CD8-positive, alpha-beta T cell (primary cell): ENCODE measurements at places on chromosomes 3 and 15. TPM values are rescaled to one million over a fixed set of nuclear protein-coding genes. Genes with fewer than 3 reads are reported as not detected.

DNA sequence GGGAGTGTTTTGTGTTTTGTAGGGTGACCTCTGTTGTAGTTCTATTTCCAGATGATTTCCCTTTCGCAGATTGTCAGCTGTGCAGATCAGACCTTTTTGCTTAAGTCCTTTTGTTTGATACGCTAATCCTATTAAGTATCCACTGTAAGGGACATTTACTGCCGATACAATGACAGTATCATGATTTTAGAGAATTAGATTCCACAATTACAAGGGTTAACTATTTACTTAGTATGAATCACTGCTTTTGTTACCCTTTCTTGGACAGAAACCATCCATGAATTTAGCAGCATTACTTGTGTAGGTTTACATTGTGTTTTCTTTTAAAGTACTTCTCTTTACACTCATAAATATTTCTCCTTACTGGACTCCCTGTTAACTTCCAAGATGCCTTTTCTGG lies 31.4 kb downstream of the ZNF662 start:
- DNase-seq: no peak

DNA sequence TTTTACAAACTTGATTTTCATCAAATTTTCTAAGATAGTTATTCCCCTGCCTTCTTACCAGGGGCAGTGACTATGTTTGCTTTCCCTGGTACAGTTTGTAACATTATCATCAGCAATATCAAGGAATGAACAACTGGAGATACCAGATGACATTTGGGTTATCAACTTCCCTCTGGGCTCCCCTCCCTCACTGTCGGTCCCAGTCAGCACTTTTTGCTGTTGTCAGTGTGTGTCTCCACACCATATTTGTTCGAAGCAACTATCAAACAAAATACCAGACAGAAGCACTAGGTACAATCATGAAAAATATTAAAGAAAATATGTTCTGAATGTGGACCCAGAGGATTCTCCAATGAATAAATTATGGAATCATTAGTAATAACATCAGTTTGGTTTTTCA lies 75.3 kb downstream of the PLOD2 start:
- no peak for DNase-seq

- DNase-seq: no peak
Measured at GRCh38 chr3:110933821-110934426, 137.7 kb upstream of the NECTIN3 start.

DNA sequence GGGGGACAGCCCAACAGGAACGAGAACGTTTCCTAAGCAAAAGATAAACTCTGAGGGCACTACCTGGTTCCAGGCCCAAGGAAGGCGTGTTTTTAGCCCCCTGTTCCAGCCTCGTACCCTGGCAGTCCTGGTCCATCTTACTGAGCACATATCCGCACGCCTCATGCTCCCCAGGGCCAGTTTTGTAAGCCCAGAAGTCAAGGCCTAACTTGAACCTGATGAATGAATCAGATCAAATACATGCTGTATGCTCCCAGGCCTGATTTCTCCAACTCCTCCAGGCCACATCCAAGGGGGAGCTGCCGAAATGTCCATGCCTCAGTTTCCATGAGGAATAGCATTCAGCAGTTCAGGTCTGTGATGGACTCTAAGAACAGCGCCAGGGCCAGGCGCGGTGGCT lies 14.3 kb upstream of the DOCK3 start:
- no peak for DNase-seq

GRCh38 chr3:60754617-60755016 lies 496.6 kb downstream of the FHIT start:
- DNase-seq: no peak

DNA sequence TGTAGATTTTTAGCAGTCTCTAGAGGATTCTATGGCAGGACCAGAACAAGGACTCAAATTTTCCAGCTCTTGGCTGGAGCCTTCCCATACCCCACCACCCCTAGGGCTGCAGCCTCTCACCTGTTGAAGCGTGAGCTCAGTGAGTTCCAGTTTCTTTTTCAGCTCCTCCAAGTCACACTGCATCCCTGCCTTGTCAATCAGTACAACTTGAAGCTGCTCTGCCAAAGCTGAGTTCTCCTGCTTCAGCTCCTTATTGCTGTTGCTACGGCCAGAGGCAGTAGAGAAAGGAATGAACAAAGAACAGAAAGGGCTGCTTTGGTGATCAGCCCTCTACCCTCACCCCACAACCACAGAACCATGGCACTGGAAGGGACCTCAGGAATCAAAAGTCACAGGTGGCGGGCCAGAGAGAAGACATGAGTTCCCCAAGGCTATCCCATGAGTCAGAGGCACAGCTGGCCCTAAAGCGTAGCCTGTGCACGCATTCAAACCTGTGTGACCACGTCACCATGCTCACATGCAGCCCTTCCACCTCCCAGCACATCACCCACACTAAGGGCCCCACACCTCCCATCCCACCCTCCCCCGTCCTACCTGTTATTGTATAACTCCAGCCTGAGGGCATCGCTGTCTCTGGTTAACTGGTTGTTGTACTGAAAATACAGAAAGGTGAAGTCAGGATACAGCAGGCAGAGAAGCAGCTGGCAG lies 83.3 kb upstream of the C2CD4B start:
- DNase-seq: no peak

- no peak for DNase-seq
Measured at GRCh38 chr3:47685037-47685436, 96.7 kb downstream of the SMARCC1 start.

GRCh38 chr3:107522510-107523288 lies at the start of gene BBX:
Gene BBX, plus strand, starts transcription at chr3:107522962. Its CDS starts 187,499 bp downstream, at chr3:107710461.
- DNase-seq: peak; percentile 93

- DNase-seq: no peak
Measured at GRCh38 chr3:95738045-95738444, 1076.3 kb upstream of the EPHA6 start.

GRCh38 chr3:52112056-52112455 lies 42.2 kb downstream of the POC1A start:
- no peak for DNase-seq

DNA sequence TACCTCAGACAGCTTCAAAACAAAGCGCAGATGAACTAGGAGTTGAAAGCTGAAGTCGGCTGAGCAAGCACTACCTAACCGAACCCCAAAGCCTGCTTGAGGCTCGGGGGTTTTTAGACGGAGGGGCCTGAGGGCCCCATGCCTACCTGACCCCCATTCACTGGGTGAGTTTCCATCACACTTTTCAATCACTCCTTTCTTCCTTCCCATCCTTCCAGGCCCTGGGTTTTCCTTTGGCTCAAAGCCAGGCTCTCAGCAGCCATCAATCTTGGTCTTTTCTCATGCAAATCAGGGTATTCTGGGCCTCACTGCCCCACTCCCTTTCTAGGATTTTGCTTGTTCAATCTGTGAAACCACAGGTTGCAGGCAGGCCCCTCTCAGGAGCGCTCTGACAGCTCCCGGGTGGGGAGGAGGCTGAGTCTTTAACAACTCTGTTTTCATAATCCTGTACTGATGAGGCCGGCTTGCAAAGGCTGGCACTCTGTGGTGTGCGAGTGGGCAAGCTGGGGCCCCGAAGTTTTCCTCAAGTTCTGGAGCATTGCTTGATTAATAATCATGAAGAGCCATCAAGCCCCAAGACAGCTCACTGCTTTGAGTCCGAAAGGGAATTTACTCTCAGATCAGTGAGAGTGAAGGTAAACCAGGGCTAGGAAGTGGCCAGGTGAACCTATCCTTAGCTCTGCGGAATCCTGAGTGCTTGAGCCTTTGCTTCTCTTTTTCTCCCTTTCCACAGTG lies 97.6 kb downstream of the FRMD4B start:
- no peak for DNase-seq

DNA sequence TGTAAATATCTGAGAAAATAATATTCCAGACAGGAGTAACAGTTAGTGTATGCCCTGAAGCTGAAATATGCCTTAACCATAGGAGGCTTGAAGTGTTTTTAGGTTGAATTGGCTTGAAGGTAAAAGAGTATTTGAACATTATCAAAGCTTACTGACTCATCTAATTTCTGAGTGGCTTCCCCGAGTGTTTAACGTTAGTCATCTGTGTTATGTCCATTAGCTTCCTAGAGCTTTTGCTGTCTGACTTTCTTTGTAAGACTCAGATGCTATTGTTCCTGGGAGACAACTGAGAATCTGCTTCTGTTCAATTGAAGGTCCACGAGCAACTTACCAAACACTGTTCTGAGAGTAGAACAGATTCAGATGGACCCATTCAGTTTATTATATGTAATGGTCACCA lies 656.8 kb upstream of the NECTIN3 start:
- no peak for DNase-seq

- no peak for DNase-seq
Measured at GRCh38 chr3:72131899-72132298, 347.0 kb upstream of the PROK2 start.

The EFHB gene
- 0.44 TPM for total RNA-seq

The SERINC4 gene
- total RNA-seq: 0.44 TPM

The RHCG gene
- total RNA-seq: not detected

The CLSTN2 gene
- total RNA-seq: not detected

The CCRL2 gene
- 6.6 TPM for total RNA-seq

The SLC28A1 gene
- total RNA-seq: not detected

The KATNBL1 gene
- 9.3 TPM for total RNA-seq

The RBPMS2 gene
- not detected for total RNA-seq
